Cerebellar cortex (tissue), 1 donor: ENCODE measurements at places on chromosomes 3 and 15.

GRCh38 chr3:119301662-119302061 lies 7.5 kb downstream of the ARHGAP31 start:
- DNase-seq = no peak

- no peak for DNase-seq
Observed at GRCh38 chr15:90306560-90306959, 41.1 kb downstream of the NGRN start.

GRCh38 chr3:168511428-168512014 lies 415.8 kb upstream of the GOLIM4 start:
- DNase-seq = peak; percentile 5

- DNase-seq = no peak
Observed at GRCh38 chr3:20997183-20997582, 753.8 kb downstream of the ZNF385D start.

GRCh38 chr3:142225885-142226215 lies 465 bp upstream of the GK5 start:
- DNase-seq = no peak

DNA sequence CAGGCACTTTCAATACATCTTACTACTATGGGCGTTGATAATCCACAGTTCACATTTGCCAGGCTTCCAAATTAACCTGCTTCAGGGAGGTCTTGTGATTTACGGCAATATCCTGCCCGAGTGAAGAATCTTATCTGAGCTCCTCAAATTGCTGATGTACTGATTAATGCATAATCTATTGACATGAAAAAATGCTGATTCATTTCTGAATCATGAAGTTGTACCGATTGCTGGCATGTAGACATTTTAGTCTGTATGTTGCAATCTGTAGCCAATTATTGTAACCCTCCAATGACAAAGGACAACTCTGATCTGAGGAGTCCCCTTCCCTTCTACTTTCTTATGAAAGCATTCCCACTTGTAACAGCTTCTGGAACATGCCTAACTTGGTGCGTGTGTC lies 97.2 kb downstream of the SEC22A start:
- DNase-seq = no peak

DNA sequence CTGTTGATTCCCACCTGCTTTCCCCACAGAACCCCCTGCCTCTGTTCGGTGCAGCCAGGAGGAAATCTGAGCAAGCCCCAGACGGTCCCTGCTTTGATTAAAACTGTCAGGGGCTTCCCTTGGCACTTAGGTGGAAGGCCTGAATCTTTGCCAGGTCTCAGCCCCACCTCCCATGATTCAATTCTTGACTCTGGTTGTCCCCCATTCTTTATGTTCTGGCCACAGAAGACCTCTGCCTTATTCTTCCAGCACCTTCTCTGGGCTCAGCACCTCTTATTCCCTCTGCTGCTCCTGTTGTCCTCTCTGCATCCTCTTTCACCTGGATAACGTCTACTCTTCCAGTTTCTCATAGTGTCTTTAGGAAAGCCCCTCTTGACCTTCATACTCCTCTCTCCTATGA lies 349.4 kb downstream of the PTPRG start:
- no peak for DNase-seq

DNA sequence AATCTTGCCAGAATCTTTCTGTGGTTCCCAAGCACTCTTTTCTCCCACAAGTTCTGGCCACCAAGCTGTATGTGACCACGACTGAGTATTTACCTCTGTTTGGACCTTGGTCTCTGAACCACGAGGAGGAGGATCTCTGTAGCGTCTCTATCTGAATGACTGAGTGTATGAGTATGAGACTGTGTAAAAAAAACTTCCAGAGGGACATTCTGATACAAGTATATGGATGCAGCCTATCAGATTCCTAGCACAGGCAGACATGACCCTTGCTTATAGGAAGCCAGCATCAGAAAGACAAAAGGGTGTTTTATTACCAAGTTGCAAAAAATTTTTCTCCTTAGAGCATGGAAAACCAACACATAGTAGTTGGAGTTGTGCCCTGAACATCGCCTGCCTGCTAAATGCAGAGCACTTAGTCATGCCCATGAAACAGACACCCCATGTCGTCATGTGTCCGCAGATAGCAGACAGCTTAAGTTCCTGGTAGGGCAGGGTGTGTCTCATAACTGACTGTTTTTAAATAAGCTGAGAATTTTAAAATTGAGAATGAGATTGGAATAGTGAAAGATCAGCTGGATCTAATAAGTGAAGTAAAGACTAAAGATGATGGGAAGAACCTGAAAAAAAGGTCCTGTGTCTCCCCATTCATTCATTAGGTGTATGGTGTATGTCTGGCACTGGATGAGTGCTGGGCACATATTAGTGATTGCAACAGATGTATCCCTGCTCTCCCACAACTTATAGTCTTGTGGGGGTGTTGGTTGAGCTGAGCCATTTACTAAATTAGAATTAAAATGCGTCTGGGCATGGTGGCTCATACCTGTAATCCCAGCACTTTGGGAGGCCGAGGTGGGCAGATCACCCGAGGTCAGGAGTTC lies 30.9 kb downstream of the DAG1 start:
- DNase-seq = no peak

DNA sequence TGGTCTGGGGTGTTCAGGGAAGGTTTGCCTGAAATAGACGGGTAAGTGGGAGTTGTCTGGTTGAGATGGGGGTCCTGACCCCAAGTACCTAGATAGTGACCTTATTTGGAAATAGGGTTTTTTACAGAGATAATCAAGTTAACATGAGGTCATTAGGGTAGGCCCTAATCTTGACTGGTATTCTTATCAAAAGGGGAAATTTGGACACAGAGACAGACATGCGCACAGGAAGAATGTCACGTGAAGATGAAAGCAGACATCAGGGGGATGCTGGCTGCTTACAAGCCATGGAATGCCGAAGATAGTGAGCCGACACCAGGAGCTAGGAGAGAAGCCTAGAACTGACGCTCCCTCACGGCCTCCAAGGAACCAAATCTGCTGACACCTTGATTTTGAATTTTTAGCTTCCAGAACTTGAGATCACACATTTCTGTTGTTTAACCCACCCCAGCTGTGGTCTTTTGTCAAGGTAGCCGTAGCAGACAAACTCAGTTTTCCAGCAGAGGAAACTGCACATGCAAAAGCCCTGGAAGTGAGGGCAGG lies 17.1 kb downstream of the BHLHE40 start:
- no peak for DNase-seq

- no peak for DNase-seq
Observed at GRCh38 chr3:142892714-142893113, 3.8 kb upstream of the PCOLCE2 start.

DNA sequence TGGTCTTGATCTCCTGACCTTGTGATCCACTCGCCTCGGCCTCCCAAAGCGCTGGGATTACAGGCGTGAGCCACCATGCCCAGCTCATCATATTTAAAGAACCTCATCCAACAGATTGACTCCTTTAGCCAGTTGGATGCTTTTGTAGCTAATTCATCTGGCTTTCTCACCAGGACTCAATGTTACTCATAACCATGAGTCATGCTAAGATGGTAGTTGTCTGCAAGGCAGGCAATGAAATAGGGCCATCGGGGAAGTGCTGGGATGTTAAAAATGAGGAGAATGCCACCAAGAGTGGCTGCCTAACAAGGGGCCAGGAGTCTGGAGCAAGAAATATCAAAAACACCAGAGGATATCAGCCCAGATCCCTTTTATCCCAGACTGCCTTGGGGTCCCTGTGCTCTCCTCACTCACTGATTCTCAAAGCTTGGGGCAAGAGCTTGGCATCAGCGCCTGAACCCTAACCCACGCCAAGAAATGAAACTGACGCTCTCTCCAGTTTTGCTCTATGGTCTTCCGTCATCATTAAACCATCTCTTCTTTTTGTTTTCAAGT lies 7.4 kb upstream of the PCOLCE2 start:
- DNase-seq = no peak

GRCh38 chr3:49813497-49814174 lies at the start of gene UBA7:
TSS of gene UBA7 (minus strand) at chr3:49813953. CDS start at chr3:49813787, 166 bp downstream.
- DNase-seq = peak; percentile 9

DNA sequence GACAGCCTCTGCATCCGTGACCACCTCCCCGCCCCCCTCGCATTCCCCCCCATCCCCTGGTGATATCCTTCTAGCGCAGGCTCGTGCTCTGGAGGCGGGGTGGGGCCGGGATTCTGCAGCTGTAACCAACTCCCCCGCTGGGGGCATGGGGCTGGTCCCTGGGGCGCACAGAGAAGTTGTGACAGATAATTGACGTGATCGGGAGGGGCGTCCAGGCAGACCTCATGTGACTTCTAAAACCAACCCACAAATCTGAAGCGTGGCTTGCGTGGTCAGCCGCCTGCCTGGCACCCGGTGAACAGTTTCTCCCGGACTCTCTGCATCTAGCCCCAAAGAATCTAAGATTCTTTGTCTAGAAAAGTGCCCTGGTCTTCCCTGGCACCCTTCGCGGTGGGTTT lies 100.6 kb upstream of the IGF1R start:
- DNase-seq = no peak

DNA sequence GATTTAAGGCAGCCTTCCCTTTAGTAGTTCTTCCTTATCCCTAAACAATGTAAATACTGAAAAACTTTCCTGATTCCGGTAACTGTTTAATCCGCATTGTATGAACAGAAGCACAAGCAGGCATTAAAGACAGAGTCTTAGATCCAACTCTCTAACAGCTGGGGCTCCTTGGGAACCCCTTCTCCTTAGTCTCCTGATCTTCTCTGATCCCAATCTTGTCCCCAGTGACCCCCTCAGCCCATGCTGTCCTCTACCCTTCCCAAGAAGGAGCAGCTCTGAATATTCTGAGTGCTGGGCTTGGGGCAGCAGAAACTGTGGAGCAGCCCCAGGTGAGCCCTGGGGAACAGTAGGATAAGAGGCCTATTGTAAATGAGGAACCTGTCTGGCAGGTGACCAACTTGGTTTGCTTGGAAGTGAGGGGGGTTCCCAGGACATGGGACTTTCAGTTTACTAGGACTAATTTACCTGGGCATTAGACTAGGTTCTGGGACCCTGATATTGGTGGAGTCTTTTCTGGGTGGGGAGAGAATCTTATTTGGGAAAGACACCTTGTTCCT lies 13.0 kb upstream of the SLC30A4 start:
- DNase-seq = no peak
